ENCODE measurements at places on chromosomes 6 and 20.
A peak's percentile ranks its signal among the peaks of the same experiment; 100 is the strongest.

DNA sequence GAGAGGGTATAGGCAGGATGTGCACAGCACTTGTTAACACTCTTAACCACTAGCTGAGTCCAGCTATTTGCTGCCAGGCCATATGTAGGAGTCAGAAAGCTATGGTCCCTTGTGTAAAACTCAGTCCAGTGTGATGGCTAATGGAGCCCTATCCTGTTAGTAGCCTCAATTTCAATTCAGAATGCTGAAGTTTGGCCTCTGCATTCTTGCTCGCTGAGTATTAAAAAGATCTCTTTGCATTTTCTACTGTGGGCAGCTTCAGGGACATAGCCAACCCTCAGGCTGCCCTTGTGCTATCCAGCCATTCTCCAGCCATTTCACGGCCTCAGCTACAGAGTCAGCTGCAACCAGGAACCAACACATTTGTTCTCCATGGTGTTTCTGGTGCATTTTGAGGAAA is 92.5 kb downstream of the SPTLC3 start:
- DNase-seq, result no peak

GRCh38 chr6:28634761-28635546 is 109.3 kb downstream of the GPX5 start:
- no peak for DNase-seq

DNA sequence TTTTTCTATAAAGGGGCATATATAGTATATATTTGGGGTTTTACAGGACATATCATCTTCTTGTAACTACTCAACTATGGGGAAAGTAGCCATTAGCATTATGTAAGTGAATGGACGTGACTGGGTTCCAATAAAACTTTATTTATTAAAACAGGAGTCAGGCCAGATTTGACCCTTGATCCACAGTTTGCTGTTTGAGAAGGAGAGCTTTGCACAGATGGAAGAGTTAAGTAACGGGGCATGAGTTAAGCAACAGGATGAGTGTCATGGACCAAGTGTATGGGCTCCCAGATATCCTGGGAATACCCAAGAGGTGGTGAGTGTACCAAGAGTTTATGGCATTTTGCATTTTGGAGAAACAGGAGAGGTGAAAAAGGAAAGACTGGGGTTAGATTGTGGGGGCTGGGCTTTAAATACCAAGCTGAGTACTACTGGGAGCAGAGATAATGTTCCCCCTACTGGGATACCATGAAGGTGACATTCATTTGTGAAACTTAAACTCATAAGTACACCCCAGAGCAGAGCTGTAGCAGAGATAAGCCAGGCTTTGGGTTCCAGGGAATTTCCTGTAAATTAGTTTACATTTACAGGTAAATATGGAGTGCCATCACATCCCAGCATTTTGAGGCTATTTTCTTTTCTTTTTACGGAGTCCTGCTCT is 18.5 kb upstream of the SCUBE3 start:
- DNase-seq, result no peak

- peak; percentile 71 for DNase-seq
Observed at GRCh38 chr6:43627008-43627825, 1.8 kb downstream of the GTPBP2 start.

GRCh38 chr6:21870076-21870730 is 276.7 kb downstream of the SOX4 start:
- peak; percentile 72 for DNase-seq

- DNase-seq, result no peak
Observed at GRCh38 chr6:51663525-51663924, 423.9 kb downstream of the PKHD1 start.

DNA sequence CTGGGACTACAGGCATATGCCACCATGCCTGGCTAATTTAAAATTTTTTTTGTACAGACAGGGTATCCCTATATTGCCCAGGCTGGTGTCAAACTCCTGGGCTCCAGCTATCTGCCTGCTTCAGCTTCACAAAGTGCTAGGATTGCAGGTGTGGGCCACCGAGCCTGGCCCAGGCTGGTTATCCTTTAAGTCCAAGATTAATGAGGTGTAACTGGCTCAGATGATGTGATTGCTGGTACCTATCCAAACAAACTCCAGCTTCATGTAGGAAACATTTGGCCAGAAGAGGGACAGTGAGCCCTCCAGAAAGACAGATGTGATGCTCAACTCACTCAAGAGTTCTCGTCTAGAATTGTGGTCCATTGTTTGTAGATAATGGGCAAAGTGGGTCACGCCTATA is 9.2 kb upstream of the ZNF318 start:
- no peak for DNase-seq

DNA sequence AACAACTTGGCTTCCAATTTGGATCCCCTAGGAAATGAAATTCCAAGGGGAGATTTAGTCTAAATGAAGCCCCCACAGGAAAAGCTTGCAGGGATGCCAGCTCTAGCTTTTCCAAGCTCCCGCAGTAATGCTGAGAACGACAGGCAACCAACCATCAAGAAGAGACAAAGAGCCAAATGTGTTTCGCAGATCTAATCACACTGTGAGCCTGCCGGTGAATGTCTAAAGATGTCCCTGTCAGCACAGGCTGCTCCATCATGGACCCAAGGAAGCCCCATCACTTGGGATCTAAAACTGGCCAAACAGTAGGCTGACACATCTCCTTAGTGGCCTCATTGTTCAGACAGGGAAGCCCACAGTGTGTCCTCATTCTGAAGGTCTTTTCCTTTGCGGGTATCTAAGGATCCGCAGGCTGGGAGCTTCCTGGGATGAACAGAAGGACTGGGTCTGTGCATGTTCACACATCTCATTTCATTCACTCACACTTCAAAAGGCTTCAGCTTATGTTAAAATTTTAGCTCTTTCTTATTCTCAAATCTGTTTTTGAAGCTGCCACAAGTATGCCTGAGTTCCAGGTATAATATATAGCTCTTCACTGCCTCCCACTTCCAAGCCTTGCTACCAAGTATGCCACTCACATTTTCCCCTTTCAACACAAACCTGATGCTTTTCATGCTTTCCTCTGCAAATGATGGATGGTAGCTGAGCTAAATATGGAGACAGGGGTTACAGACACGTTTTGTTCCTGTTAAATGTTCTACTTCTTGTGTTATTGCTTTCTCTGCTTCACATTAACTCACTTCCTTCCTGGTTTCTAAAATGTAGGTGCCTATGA is 229.8 kb downstream of the HIVEP2 start:
- no peak for DNase-seq
